GM12891 (cell line): ENCODE measurements at places on chromosomes 2 and 18.

- DNase-seq = no peak
Observed at GRCh38 chr18:63741769-63742168, 33.4 kb upstream of the SERPINB7 start.

GRCh38 chr2:165958313-165958960, 4.9 kb upstream of the TTC21B start:
- DNase-seq = no peak

- no peak for DNase-seq
Observed at GRCh38 chr2:104888489-104889258, 34.8 kb downstream of the POU3F3 start.

GRCh38 chr2:172085460-172086159, at the start of gene DLX1:
Gene DLX1 (plus strand): TSS chr2:172085507. CDS start chr2:172085678, 171 bp downstream.
- DNase-seq = no peak

- DNase-seq = no peak
Observed at GRCh38 chr2:224982226-224982625, 60.0 kb downstream of the DOCK10 start.

DNA sequence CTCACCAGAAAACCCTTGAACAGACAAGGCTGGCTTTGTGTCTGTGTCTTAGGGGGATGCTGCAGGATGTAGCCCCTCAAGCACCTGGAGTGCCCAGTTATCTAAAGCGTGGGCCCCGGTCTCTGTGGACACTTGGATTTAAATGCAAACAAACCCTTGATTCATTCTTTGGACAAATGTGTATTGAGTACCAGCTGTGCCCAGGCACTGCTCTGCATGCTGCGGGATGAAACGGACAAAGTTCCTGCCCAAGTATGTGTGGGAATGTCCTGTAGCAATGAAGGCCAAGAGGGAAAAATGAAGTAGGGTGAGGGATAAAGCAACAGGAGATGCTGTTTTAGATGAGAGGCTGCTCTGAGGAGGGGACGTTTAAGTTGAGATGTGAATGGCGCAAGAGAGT, 53.9 kb downstream of the BOLA3 start:
- no peak for DNase-seq

DNA sequence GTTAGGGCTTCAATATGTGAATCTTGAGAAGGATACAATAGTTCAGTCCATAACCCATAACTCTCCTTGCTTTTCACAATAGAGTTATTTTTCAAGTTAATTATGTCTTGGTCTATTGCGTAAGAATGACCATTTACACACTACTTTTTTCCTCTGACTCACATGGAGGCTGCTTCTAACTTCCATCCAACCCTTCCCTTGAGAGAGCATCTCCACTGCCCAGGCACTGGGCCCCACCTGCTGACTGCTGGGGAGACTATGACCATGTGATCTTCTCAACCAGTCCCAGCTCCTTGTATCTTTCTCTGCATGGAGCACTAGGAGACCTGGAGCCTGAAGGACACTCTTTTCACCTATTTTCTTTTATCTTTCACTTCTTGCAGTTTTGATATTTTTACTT, 251.5 kb downstream of the GPD2 start:
- no peak for DNase-seq

GRCh38 chr18:32460171-32460731, 10.4 kb downstream of the GAREM1 start:
- no peak for DNase-seq

DNA sequence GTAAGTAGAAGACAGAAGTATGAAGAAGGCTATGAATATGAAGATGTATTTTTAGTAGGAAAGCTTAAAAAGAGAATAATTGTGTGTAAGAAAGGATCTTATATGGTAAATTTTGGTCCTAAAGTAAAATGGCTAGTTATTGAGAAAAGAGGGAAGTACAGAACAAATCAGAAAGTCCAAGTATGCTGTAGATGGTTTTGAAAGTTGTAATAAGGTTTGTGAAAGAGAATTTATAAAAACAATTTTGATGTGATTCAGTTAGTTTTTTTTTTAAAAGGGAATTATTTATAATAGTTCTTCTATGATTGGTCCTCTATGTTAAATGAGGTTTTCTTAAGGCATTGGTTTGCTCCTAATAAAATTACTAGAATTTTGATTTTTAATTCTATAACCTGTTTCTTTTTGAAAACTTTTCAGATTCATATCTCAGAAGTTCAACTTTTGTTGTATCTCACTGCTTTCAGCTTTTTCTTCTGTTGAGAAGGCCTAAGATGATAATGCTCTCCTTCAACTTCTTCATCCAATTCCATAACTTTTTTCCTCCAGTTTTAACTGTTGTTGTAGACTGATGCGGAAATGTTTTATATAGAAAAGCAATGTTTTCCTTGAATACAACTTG, 322.7 kb downstream of the NOL4 start:
- DNase-seq = no peak

- no peak for DNase-seq
Observed at GRCh38 chr18:71047882-71048281, 759.0 kb downstream of the SOCS6 start.

DNA sequence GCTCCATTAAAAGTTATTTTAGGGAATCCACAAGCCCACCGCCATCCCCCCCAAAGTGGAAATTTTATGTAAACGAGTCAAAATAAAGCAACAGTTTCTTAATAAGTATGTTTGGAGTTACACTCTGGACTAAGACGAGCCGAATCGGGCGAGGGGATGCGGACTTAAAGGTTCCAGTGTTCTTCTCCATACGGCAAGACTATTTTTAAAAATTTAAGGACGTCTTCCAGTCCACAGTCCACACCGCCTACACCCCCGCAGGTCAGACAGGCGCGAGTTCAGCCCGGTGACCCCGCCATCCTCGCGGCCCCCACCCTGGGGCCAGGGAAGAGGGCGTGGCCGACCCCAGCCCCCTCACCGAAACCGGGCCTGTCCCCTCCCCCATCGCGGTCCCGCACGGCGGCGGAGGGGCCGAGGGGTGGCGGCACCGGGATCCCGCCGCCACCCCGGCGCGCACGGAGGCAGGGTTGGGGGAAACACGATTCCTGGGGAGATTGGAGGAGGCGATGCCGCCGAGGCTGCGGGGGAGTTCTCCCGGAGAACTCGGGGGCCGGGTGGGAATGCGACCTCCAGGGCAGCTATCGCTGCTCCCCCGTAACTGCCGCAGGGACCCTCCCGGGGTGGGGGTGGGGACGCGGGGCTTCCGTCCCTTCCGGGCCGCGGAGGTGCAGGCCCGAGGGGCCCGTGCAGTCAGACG, 24.5 kb upstream of the SMAD7 start:
- DNase-seq = no peak

DNA sequence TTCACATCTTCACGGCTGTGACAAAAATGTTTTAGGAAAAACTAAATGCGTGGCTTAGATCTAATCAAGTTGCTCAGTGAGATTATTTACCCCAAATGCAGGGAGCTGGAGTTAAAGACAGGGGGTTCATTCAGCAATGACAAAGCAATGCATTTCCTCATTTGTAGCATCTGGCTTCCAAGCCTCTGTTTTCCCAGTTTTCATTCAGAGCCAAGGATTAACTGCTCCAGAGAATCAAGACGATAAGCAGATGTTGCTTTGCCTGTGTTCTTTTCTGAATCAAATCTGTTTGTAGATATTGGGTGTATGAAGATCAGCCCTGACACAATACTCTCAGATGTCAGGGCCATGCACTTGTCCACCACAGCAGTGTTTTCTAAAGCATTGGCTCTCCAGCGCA, 147.4 kb upstream of the SIX2 start:
- no peak for DNase-seq

- DNase-seq = no peak
Observed at GRCh38 chr2:54329482-54330161, 73.6 kb upstream of the TSPYL6 start.
